NCI-H2081 treated with DMSO at 0.1 percent for 48 hours (cell line): ENCODE measurements at places on chromosomes 3 and 15.

DNA sequence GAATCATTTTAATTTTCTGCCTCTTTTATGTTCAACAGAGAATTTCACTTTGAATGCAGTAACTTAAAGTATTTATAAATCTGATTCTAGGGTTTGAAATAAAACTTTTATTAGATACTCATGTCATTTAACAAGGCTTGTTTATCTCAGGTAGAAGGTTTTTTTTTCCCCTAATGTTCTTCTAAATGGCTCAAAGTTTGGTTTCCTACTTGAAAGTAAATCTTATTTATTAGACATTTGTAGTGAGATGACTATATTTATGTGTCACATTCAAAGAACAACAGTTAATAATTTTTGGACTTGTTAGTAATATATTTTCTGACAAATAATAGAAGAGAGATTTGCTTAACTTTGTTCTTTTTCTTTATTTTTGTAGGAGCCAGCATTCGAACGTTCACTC lies 63.9 kb downstream of the NEO1 start:
- no peak for DNase-seq

DNA sequence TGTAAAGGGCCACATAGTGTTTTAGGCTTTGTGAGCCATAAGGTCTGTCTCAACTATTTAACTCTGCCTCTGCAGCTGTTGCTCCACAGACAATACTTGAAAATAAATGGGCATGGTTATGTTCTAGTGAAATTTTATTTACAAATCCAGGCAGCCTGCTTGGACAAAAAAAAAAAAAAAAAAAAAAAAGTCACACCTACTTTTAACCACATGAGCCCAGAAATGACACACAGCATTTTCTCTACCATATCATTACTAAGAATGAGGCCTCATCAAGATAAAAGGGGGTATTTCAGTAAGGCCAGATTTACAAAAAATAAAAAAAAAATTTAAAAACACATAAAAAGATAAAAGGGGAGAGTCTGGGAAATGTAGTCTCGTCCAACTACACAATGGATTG lies 1.7 kb upstream of the NGLY1 start:
- no peak for DNase-seq

DNA sequence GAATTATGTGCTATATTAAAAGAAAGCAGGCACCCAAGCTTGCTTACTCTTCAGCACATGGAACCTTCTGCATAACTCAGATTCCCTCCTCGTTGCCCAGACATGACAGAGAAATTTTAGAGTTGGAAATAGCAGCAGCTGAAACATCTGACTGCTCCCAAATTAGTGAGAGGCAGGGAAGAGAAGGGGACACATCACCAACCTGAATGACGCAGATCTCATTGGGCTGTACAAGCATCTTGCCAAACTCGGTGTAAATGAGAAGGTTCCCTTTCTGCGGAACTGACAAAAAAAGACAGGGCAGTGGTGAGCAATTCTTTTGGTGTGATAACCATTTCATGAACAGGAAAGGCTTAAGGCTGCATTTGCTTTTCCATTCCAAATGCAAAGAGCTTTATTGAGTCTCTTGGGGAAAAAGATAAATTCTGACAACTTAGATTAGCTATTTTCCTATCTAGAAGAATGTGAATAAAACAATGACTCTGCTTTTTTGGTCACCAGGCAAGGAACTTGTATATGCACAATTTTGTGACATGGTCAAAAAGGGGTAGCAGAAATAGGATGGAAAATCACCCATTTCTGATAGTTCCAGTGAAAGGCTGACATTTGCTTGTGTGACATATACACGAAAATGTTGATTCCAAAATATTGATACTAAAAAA lies 35.1 kb downstream of the HGD start:
- no peak for DNase-seq

DNA sequence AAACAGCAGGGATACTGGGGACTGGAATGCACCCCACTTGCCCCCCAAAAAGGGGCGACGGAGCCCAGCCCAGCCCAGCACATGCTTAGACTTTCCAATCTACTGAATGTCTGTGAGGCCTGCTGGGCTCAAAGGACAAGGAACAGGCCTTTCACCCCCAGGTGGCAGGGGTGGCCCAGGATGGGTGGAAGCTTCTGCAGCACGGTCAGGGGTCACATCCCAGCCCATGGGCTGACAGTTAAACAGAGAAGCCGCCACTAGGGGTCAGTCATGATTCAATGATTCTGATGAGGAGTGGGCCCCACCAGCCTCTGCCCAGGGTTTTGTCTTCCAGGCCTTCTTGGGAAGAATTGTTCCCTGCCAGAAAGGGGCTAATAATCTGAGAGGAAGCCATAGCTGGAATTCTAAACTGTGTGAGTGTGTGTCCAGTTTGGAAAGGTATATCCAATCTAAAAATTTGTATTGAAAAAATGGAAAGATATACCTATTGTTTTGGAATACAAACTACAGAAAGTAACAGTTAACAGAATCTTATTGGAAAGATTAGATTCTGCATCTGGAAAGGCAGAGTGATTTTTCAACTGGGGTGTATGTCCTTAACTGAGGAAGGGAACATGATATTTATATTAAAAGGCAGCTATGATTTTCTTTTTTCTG lies 2.2 kb downstream of the CHRNB4 start:
- DNase-seq = peak; percentile 1

DNA sequence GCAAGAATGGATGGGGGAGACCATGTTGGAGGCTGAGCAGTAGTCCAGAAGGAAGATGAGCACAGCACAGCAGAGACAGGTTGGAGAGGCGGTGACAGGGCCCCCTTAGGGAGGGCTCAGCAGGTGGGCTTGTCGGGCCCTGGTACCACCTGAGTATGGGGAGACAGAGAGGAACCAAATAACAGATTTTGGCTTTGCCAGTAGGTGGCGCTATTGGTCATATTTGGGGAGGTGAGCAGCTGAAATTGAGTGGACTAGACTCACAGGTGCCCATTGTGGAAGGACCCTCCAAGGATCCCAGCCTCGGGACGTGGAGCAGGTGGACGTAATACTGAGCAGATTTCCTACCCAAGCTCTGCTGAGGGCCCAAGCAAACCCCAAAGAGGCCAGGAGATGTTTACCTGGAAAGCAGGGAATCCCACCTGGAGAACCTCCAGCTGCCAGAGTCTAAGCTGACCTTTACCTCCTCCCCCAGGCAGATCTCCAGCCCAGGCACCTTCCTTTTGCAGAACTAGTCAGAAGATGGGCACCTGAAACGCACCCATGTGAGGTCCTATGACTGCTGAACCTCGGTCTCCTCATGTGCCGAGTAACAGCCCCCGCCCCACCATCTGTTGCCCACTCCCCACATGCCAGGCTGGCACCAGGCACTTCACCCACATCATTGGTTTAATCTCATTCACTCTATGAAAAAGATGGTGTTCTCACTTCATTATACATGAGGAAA lies 24.6 kb upstream of the CORO2B start:
- DNase-seq = no peak

GRCh38 chr3:57788624-57789018 lies 32.5 kb downstream of the SLMAP start:
- DNase-seq = no peak

DNA sequence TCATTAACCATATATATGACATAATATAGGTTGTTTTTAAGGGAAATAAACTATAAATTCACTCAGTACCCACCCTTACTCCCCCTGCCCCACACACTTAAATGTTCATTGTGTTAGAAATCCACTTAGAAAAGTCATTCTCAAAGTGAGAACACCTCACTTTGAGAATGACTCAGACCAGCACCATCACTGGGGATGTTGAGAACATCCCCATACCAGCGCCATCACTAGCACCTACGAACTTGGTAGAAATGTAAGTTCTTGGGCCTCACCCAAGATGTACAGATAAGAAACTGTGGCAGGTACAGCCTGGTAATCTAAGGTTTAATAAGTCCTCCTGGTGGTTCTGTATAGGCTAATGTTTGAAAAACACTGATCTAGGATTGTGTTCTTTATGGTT lies 362.6 kb downstream of the LPP start:
- no peak for DNase-seq

DNA sequence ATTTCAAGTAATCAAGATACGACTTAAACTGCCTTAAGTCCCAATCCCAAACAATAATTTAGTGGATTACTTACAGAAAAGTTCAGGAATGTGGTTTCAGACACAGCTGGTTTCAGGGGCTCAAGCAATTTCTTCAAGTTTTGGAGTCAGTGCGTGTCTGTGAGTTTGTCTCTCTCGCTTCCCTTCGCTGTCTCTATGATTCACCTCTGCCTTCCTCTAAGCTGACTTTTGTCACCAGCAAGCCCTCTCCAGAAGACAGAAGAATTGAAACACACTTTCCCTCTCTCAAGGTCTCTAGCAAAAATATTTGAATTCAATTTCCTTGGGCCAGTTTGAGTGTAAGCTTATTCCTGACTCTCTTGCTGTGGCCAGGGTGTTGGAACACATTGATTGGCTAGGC lies 392.4 kb downstream of the EDEM1 start:
- no peak for DNase-seq

DNA sequence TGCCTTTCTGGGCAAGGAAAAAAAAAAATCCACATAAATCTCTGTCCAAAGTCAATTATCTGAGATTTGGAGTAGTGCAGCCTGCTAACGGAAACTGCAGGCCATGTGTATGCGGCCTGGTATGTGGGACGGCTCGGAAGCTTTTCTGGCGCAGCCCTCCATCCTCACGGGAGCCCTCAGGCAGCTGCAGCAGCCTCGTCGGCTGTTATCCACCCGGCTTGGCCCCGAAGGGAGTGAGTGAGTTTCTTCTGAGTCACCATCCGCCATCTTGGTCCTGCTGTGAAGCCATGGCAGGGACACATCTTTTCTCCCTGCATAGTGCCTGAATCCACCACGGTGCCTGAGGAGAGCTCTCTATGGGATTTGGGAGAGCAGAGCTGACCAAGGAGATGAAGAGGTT lies 62.8 kb downstream of the POLR2M start:
- no peak for DNase-seq

- DNase-seq = no peak
Observed at GRCh38 chr3:119301662-119302061, 7.5 kb downstream of the ARHGAP31 start.

DNA sequence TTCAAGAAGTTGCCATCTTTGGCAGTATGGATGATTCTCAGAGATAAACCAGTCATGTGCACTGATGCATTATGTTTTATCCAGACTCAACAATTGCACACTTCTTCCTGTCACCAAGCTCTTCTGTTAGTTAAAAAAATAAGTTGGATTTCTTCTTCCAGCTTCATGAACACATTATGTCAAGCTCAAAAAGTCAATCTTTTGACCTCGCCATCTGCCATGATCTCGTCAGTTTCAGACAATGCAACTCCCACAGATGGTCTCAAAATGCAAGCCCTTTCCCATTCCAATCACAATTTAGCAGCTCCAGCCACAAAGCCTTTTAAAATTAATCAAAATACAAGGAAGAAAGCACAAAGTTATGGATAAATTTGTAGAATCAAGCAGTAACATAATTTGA lies 42.8 kb downstream of the TFDP2 start:
- DNase-seq = no peak

GRCh38 chr15:45499426-45499825 lies 23.1 kb downstream of the SLC30A4 start:
- no peak for DNase-seq

DNA sequence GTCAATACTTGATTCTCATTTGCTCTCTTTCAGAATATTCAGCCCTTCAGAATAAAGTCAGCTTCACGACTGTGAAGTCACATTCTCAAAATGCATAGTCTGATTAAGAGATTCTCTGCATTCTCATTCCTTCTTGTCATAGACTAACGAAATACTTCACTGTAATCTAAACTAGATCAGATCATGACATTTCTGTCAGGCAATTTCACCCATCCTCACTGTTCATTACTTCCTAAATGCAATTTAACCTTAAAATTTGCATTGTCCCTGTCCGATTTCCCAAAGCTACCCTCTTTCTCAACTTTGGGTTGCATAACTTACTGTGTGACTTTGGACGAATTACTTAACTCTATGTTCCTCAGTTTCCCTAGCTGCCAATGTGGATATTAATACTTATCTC lies 6.2 kb downstream of the RPL22L1 start:
- no peak for DNase-seq

DNA sequence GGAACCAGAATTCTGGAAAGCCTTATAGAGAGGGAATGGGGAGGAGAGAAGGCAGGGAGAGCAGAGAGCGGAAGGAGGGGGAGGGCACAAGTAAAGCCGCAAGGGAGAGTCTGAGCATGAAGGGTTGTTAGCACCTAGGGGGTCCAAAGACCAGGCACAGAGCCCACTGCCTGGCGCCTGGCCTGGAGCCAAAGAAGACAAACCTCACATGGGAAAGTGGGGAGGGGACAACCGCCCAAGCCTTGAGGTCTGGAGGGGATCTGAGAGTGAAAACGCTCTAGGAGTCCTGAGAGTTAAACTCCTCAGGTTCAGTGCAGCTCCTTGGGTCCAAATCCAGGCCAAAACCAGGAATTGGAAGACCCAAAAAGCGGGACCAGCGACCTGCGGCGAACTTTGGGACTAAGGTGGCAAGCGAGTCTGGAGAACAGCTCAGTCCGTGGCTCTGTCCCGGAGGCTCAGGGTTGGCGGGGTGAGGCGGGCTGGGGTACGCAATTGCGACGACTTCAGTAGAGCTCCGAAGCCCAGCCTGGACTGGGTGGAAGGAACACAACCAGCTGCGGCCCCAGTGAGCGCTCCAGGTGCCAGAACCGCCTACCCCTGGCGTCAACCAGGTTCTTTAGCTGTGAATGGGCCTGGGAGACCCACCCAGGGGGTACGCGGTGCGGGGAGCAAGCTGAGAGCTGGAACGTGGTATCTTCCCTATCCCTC lies 807 bp upstream of the INAFM2 start:
- peak; percentile 14 for DNase-seq
